ENCODE measurements at places on chromosomes 7 and 10.

DNA sequence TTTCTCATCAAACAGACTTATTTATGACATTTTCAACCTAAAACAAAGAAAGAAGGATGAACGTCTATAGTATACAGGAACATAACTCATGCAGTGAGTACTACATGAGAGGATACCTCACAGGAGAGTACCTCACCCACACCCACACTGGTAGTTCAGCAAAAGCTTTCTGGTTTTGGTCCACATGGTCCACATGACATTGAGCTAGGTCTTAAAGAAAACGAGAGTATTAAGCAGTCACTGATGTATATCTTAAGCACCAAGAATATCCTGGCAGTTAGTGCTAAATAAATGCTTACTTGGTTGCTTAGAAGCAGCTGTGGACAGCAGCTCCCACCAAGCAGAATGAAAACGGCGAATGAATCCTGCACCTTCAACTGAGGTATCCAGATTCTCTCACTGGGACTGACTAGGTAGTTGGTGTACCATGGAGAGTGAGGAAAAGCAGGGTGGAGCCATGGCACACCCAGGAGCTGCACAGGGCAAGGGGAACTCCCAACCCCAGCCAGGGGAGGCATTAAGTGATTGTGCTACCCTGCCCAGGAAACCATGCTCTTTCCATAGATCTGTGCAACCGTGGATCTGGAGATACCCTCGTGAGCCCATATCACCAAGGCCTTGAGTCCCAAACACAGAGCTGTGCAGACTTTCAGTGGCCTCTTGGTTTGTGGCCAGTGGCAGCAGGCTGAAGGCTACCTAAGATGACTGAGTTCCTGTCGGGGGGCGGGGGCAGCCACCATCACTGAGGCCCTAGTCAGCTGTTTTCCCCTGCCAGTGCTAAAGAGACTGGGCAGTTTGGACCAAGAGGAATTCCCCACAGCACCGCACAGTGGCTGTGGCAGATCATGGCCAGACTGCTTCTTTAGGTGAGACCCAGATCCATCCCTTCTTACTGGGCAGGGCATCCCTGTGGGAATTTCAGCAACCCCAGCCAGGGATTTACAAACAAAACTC is 143.4 kb downstream of the SGMS1 start:
- DNase-seq: no peak

DNA sequence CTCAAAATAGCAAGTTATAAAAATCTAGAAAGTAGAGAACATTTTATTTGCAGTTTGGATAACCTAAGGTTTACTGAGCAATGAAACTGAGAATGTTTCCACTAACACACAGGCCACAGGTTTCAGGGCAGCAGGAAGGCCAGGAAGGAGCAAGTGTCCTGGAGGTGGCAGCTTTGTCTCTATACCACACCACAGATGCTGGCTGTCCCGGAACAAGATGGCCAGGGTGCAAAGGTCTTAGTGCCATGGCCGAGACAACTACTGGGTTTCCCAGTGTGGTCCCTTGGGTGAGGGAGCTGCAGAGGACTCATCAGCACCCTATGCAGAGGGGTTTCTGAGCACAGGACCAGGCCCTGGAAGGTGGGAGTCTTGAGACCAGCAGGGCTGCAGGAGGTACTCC is 92.0 kb downstream of the CTBP2 start:
- DNase-seq: no peak

- no peak for DNase-seq
Measured at GRCh38 chr7:159084069-159084801, 60.4 kb downstream of the VIPR2 start.

- DNase-seq: no peak
Measured at GRCh38 chr7:77796109-77796508, 2.1 kb downstream of the TMEM60 start.

- DNase-seq: no peak
Measured at GRCh38 chr10:17022896-17023295, 106.7 kb downstream of the CUBN start.
